ENCODE measurements at places on chromosomes 2 and 18.

- DNase-seq = no peak
Observed at GRCh38 chr2:181318504-181319280, 138.5 kb upstream of the ITGA4 start.

DNA sequence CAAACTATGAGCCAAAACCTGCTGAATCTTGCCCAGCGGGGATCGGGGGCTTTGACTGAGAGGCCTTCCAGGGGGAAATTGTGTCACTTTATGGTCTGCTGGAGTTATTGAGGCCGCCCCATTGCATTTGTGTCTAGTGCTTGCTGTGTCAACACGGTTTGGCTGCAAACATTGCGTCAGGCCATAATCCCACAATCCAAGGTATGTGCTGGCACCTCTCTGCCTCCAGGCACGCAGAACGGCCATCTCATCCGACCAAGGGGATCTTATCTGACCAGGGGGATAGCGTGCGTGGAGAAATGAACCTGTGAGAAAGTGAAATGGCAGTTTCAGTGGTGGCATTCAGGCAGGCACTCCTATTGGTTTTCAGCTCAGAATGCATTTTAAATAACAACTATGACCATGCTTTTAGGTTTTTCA, 18.1 kb upstream of the LYPD6B start:
- DNase-seq = peak; percentile 26

GRCh38 chr2:127523269-127523939, 2.9 kb downstream of the IWS1 start:
- DNase-seq = no peak

DNA sequence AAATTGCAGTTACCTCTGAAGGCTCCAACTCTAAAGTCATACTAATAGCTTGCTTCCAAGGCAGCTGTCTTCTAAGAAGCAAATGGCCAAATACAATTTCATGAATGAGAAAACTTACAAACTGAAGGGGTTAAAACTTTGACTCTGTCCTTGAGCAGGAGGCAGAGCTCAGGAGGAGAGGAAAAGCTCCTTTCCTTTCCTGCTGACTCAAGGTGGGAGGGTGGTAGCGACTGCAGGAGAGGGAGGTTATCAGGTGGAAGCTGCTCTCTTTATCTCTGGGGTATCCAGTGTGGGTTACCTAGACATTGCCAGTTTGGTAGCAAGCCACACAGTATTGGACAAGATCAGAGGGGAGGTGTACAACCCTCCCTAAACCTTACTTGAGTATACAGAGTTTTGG, 2.7 kb upstream of the EFEMP1 start:
- DNase-seq = no peak

DNA sequence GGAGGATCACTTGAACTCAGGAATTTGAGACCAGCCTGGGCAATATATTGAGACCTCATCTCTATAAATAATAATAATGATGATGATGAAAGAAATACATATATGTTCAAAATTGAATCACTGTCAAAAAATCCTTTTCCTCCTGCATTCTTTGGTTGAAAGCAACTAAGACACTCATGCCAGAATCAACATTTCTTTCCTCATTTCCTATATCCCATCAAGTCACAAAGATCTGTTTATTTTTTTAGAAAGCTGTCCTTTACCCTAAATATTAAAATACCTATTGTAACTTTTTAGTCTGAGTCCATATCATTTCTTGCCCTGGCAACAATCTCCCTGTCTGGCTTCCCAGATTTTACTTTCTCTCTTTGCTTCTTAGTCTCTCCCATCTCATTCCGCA, 31.8 kb upstream of the PPP4R3B start:
- DNase-seq = no peak

GRCh38 chr2:53173698-53174455, 593.7 kb upstream of the CHAC2 start:
- DNase-seq = no peak
